ENCODE measurements at places on chromosomes 11 and 22.

GRCh38 chr11:61710019-61710418 lies 29.8 kb downstream of the DAGLA start:
- DNase-seq: no peak

DNA sequence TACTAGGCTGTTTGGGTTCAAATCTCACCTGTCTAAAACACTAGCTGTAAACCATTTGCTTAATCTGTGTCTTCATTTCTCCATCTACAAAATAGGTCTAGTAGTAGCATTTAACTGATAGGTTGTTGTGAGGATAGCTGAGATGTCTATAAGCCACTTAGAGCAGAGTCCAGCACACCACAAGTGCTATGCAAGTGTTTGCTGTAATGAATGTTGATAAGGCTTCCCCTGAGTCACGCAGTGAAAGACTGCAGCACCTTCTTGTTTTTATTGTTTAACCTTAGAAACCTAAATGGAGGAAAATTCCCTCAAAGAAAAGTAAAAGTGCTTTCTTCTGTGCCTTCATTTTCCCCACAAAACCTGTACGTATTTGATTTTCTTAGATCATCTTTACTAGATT lies 23.1 kb upstream of the LDHA start:
- DNase-seq: no peak

DNA sequence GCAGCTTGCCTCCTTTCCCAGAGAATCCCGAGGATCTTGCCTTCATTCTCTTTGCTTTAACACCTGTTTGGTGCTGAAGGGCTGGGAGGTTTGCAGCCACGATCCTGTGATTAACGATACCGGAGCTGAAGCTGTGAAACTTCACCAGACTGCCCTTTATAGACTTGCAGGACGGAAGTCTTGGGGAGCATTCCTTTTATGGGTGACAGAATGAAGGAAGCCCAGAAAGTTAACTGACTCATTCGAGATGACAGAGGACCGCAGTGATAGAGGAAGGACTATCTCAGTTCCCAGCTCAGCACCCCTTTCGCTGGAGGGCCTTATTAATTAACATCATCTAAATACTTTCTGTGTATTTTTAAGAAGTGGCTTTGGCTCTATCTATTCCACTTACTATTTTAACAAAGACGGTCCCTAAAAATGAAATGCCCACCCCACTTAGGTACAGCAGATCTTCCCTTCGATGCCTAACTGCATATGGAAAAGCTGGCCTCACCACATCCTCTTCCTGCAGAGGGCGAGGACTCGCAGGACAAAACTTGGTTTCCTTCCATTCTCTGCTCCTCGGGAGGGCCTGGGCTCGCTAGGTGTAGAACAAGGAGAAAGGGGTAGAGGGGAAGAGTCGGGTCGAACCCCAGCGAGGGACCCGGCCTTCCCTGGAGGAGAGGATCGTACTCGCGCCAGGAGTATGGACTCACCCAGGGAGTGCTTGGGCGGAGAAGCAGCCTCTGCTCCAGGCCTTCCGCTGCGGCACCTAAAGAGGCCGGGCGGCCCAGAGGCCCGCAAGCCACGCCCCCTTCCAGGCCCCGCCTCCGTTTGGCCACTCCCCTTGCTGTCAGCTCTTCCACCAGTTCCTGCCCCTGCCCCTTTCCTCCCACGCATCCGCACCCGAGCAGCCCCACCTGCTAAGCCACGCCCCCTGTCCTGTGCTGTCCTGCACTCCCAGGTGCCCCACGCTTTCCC lies 30.7 kb upstream of the USP47 start:
- peak; percentile 34 for DNase-seq

DNA sequence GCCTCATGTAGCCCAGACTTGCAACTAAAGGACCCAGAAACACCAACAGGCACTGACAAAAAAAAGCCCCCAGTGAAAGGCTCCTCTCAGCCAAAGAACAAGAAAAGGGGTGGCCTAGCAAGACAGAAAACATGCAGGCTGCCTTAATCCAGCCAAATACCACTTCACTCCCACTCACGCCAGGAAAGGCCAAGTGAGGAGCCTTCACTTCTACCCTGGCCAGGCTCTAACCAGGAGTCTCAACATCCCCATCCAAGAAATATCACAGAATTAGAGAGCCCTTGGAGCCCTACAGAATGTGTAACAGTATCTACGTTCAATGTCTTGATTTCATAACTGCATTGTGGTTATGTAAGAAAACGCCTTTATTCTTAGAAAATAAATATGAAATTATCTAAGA lies 149.0 kb downstream of the APOL5 start:
- no peak for DNase-seq

GRCh38 chr11:81036168-81036870 lies 1595.5 kb upstream of the TENM4 start:
- DNase-seq: no peak

- DNase-seq: no peak
Measured at GRCh38 chr11:129911298-129911697, 15.9 kb upstream of the NFRKB start.

DNA sequence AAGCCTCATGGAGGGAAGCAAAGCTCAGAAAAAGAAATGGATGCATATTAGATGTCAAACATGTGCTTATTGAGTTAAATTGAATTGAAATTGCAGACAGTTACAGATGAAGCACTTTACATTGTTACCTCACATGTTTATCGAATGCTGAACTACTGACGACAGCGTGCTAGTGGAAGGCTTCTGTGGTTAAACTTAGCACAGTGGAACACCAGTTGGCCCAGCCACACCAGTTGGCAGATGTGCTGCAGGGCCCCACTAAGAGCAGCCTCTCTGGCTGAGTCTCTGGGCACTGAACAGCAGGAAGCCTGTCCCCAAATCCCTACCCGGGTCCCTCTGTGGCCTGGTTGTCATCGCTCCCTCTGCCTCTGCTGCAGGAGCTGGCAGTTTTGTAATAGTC lies 242.1 kb downstream of the NTM start:
- no peak for DNase-seq

- no peak for DNase-seq
Measured at GRCh38 chr11:35905646-35906276, 38.1 kb upstream of the LDLRAD3 start.

- no peak for DNase-seq
Measured at GRCh38 chr22:27632451-27633295, 168.9 kb downstream of the MN1 start.

DNA sequence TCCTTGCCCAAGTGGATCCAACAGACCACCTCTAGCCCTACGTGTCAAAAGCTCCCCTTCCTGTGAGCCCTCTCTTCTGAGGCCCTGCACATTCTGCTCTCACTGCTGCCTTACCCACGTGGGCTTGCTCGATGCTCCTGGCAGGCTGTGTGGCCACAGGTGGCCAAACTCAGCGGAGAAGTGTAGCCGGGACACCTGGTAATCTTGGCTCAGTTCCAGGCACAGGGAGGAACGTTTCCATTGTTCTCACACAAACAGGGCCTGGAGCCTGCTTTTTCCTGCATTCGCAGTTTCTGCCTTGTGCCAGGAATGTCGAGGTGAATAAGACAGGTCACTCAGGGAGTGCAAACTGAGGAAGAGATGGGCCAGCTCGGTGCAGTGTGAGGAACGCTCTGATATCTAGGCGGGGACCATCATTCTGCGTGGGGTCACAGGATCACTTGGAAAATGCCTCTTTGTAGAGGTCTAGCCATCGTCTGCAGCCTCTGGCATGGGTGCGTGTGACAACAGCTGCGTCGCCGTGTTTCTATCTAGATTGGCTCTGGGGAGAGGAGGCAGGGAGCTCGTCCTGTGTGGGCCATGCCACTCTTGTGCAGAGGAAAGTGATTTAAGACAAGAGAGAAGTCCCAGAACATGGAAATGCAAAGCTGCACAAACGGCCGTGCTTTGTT lies 127.6 kb upstream of the PARVA start:
- no peak for DNase-seq

GRCh38 chr11:32830413-32830738 lies 649 bp downstream of the PRRG4 start:
- no peak for DNase-seq

GRCh38 chr11:36564376-36565030 lies 3.3 kb upstream of the RAG1 start:
- DNase-seq: peak; percentile 53

DNA sequence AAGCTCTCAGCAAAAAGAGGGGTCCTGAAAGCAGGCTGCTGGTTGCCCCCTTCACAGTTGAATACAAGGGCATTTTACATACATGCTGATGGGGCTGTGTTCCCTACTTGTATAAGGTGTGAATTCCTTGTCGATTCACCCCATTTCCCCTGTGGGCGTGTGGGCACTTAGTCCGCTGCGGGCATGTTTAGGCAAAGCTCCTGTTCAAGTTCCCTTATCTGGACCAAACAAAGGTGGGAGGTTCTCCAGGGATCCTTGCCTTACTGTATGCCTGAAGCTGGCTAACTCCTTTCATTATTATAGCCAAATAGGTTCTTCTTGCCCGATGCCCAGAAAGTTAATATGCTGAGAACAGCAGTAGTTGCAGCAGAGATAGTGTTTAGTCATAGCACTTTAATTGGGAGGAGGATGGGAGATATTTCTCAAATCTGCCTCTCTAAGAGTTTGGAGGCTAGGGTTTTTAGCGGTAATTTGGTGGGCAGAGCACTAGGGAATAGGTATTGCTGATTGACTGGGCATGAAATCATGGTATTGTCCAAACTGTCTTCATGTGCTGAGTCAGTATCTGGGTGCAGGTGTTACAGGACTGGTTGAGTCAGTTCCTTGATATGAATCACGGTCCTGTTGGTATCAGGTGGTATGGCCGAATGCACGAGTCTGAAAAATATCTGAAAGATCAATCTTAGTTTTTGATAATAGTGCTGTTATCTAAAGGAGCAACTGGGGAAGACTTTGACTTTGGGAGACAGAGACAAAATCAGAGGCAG lies 32.7 kb downstream of the METTL15 start:
- no peak for DNase-seq

DNA sequence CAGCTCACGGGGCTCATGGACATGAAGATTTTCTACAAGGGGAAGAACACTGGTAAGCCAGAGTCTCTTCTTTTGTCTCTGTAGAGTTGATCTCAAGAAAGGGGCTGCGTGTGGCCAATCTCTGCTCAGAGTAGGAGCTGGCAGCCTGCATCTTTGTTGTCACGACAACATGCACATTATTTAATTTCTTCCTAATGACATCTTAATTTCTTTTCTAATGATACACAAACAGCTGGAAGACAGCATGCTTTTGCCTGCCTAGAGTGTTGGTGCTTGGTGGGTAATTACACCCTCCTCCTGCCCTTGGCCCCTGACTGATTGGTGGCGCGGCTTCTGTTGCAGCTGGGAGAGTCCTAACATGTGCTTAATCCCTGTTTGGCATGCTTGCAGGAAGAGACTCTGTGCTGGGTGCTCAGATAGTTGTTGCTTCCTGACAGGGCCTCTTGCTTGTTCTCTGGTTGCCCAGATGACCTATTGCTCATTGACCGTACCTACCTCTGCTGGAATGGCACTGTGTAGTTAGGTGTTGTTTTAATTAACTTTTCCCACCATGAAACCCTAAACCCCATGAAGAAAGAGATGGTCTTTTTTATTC lies 106.9 kb upstream of the SORL1-AS1 start:
- no peak for DNase-seq

GRCh38 chr22:21697880-21698279 lies 32.1 kb downstream of the PPIL2 start:
- no peak for DNase-seq

- no peak for DNase-seq
Measured at GRCh38 chr11:65309006-65309405, 5.7 kb upstream of the CDC42EP2 start.

DNA sequence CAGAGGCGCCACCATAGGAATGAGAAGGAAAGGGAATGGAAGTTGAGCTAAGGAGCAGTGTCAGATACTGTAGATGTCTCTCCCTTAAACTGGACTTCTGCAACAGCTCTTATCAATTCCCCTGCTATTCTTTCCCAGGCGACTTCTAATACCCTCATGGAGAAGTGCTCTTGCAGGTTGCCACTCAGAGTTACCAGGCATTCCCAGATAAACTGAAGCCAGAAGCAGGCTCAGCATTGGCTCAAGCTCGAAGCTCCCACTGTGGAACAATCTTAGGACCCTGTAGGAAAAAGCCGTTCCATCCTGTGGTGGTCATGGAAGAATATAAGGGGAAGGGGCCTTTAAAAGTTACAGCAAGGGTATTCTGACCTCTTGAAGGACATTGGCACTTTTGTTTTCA lies 208.7 kb upstream of the PLET1 start:
- DNase-seq: no peak

DNA sequence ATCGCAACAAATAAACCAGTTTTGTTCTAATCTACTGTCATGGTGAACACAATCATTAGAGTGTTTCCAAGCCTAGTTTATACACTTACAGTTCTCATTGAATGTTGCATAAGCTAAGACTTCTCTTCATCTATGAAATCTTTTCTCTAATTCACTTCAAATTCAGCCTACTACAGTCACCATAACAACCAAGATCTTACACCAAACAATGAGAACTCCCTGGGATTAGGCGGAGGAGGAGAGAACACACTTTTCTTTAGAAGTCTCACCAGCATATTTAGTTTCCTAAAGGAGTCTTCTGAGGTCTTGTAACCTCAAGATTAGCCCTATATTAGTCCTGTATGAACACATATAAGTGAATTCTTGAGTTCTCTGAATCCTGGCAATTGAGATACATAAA lies 1889.7 kb downstream of the LRRC4C start:
- DNase-seq: no peak

GRCh38 chr11:18958221-18958910 lies 19.2 kb upstream of the MRGPRX1 start:
- DNase-seq: no peak

DNA sequence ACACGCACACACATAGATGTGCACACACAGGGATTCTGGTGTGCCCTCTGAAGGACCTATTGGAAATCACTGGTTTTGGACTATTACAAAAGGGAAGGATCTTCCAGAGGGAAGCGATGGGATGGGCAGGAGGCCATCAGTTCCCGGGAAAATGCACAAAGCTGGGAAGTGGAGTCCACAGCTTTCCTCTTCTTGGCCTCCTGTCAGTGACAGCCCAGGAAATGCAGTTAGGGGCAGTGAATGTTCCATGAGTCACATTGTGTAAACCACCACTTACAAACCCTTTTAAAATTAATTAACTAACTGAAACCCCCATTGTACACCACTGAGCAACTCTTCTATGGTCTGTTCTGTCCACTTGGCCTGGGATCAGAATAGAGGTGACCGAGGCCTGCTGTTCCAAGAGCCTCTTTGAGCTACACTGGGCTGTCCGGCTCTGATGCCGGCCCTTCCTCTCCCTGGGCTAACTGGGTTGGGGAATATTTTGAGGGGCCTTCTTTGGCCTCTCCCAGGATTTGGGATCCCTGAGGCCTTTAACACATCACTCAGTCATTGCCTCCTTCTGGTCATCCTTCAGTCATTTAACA lies 137.7 kb downstream of the FEZ1 start:
- DNase-seq: no peak

- peak; percentile 82 for DNase-seq
Measured at GRCh38 chr22:38953577-38954413, 3.6 kb upstream of the APOBEC3A start.

GRCh38 chr11:126607776-126608541 lies 252.5 kb downstream of the ST3GAL4 start:
- DNase-seq: no peak

- DNase-seq: no peak
Measured at GRCh38 chr22:41320416-41321240, 19.3 kb downstream of the ZC3H7B start.

DNA sequence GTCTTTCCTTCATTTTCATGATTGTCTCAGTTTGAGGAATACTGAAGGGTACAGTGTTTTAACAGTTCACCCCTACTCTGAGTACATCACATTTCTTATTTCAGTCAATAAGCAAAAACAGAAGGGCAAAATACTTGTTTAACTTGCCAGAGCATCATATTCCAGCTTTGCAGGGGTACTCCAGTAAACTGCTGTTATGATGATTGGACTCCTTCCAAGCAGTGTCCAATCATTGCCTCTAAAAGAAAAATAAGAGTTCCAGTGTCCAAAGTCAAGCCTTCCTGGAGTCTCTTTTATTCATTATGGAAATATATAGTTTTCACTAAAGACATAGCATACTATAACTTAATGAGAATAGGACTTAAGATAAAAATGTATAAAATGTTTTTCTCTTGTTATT lies 105.1 kb downstream of the FANCF start:
- DNase-seq: no peak
